ENCODE measurements at places on chromosomes 7 and 10.
A peak's percentile ranks its signal among the peaks of the same experiment; 100 is the strongest.

DNA sequence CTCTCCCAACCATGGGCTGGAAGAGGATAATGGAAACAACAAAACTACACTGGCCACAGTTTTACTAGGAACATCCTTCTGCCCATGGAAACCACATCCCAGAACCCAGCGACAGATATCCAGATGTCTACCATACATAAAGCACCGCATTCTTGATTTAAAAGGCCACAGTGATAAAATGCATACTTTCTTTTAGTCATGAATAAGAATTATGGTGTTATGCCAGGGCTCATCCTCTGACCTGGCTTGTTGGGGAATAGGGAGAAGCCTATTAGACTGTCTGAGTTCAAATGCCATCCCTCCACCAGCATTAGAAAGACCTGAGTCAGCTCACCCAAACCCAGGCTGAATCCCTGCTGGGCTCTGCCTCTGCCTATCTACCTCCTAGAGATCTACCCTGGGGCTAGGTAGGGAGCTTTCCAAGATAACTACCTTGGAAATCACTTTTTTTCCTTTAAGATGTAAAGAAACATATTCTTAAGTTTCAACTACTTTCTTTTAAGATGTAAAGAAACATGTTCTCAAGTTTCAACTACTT lies 5.2 kb downstream of the ABCA13 start:
- no peak for DNase-seq

- no peak for DNase-seq
Observed at GRCh38 chr7:125592331-125592730, 662.7 kb upstream of the POT1 start.

- DNase-seq = no peak
Observed at GRCh38 chr7:69193061-69193460, 405.2 kb upstream of the AUTS2 start.

- DNase-seq = no peak
Observed at GRCh38 chr7:30933124-30933974, 21.7 kb downstream of the AQP1 start.

- no peak for DNase-seq
Observed at GRCh38 chr10:62548686-62549085, 174.5 kb downstream of the ZNF365 start.

DNA sequence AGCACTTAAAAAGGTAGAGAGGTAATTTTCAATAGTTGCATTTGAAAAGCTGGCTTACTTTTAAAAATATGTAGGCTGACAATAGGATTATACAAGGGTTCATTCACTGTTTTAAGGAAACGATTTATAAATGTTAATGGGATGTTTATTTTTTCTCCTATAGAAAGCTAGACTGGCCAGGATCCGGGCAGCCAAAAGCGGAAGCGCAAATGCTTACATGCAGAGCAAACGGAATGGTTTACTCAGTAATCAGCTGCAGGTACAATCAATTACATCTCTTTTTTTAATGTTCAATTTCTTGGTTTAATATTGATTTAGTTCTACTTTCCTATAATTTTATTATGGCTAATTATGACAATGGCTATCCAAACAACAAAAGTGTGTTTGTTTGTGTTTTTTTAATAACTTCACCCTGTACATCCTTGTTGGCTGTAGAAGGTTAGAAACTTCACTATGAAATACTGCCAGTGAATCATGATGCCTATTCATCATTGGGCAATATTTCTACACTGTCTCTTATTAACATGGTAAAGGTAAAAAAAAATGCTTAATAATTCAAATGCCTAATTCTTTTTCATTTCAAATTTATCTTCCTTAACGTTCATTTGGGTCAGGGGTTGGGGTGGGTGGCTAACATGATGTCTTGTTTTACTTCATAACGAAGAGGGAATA lies 116.4 kb downstream of the TSPAN12 start:
- no peak for DNase-seq

DNA sequence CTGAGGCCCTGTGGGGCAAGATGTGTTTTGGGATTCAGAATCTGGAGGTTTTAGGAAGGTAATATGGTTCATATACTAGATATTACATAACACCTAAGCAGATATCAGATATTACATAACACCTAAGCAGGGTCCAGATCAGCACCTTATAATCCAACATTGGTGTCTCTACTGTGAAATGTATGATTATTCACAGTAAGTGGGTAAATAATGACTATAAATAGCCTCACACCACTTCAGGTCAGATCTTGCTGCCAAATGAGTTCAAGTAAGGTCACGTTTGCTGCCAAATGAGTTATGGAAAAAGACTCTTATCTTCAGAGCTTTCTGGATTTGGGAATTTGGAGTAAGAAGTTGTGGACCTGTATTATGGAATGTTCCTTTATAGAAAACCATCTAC lies 14.6 kb downstream of the ADRB1 start:
- DNase-seq = no peak

DNA sequence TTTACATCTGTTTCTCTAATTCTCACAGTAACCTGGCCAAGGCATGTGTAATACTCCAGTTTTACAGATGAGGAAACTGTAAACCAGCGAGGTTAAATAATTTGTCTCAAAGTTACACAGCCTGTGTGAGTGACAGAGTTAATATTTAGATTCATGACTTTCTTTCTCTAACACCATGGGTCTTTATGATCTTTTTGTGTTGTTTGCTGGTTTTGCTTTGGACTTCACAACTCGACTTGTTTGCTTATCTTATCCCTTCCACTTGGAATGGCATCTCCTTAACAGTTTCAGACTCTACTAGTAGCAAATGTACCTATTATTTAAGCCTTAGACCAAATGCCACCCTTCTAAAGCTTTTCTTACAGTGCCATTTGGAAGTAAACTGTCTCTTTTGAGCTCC lies 34.4 kb downstream of the MXI1 start:
- no peak for DNase-seq

GRCh38 chr10:102394801-102395399 lies 605 bp upstream of the NFKB2 start:
- DNase-seq = no peak

DNA sequence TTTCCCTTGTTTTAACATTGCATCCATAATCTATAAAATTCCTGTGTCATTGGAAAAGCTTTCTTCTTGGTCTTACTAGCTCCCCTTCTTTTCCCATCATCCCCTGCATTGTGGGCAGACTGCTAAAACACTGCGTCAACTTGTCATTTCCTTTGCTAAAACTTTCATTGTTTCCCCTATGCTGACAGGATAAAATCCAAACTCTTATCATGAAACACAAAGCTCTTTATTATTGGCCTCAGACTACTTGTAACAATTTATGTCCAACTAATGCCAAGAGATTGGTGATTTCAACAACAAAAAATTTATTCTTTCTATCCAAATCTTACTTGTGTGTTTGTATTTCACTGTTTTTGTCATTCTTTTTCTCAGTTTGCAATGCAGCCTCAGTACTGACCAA lies 339.1 kb downstream of the HGF start:
- DNase-seq = no peak

DNA sequence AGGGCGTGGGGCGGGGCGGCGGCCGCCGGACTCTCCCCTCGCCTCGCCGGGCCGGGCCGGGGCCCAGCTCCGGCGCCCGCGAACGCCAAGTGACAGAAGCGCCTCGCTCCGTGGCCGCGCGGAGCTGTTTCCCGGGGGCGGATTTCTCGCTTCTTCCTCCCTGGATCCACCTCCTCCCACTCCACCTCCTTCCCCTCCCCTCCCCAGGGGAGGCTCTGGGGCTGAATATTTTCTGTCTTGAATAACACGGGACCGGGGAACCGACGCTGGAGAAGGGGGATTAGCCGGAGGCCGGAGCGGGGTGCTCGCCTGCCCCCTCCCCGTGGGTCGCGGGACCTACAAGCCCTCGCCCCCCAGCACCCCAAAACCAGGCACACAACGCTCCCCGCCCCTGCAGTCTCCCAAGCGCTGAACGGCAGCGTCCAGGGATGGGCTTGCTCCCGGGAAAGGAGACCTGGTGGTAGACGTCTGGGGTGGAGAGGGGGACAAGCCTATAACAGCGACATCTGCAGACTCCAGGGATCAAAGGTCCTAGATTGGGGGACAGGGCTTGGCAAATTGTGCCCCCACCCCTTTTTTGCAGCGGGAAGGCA lies at the start of gene ARHGAP21:
Gene ARHGAP21 (minus strand): TSS at position 100 of the 593 bp plus-strand sequence. CDS start 1,988 bp downstream, outside the sequence.
- peak; percentile 86 for DNase-seq

- no peak for DNase-seq
Observed at GRCh38 chr7:2983586-2983985, 60.1 kb downstream of the CARD11 start.

- DNase-seq = no peak
Observed at GRCh38 chr10:100357059-100357858, 10.2 kb downstream of the SCD start.

DNA sequence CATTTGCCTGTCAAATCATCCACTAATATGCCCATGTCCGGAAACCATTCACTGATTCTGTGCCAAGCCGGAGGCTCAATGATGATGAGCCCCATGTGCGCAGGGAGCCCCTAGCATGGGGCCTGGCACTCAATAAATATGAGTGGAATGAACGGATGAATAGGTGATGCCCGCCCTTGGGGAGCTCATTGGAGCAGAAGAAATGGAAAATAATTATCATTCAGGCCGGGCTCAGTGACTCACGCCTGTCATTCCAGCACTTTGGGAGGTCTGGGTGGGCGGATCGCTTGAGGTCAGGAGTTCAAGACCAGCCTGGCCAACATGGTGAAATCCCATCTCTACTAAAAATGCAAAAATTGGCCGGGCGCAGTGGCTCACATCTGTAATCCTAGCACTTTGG lies 11.0 kb downstream of the RHBDD2 start:
- no peak for DNase-seq

DNA sequence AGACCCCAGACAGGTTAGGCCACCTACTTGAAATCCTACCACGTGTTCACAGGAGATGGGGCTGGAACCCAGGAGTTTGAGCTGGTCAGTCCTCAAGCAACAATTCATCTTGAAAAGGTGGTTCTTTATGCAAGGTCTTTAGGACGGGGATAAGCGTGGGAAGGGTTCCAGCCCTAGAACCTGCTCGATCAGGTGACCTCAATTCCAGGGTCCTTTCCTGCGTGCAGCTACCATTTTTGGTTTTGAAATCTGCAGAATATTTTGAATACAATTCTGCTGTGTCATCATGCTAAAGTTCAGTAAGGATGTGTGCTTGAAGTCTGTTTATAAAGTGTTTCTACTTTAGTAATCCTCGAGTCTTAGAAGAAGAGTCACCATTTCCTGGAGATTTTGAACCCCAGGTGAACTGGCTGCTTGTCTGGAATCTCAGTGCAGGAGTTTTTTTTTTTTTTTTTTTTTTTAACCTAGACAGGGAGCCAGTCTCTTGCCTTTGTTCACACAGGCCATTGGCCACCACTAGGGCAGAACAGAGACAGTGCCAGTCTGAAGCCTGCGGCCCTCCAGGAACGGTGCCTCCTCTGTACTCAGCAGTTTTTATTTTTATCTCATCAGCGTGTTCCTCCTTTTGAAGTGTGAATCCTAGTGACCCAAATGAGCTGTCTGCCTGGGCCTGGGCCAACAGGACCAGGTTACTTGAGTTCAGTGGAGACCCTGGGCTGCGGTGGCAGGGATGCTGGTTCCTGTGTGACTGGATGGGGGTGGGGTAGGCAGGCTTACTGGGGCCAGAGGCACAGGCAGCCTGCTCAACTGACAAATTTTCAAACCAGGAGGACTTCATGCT lies 54.6 kb downstream of the EEPD1 start:
- DNase-seq = peak; percentile 43

DNA sequence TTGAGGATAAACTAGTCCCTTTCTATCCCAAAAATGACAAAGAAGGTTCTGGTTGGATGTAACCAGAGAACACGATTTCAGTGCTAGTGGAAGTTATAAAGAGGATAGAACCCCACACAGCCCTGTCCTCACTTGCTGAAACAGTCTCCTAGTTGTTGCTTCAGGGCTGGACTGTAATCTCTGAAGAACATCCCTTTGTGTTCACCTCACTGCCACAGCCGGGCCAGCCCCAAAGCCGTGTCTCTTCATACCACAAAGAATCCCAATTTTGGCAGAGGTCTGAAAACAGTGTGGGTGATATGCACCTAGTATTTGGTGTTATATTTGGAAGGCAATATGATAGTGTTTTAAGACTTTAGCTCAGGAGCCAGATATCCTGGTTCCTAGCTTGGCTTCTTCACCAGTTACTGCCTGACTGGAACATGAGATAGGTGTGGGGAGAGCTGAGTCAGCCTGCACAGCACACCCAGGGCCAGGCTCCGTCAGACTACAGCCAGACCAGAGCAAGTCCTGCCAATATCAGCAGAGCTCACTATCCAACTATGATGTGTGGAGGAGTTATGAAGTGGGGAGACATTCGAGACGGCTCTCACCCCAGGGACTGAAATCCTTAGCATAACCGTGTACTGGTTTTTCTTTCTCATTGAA lies 21.2 kb downstream of the CYP3A4 start:
- DNase-seq = peak; percentile 75

DNA sequence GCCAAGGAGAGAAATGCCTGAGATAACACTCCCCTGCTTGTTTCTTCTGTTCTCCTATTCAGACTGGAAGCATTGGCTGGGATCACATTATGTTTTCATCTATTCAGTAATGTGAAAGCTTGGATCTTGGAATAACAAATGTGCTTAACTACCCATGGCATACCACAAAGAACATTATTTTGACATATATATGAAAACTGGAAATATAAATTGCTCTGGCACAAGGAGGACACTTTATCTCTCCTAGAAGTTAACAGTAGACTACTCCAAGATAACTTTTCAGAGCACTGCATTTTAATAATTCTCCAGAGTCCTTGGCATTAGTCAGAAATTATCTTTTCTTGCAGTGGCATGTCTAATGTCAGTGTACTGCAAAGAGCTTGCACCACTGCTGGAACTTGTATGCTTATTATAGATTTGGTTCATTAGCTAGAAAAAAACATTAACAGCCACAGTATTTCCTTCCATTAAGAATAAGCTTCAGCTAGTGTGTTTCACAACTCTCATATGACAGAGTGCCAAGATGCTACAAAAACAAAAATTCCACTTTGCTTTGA lies 169.3 kb upstream of the LRRN3 start:
- DNase-seq = no peak

DNA sequence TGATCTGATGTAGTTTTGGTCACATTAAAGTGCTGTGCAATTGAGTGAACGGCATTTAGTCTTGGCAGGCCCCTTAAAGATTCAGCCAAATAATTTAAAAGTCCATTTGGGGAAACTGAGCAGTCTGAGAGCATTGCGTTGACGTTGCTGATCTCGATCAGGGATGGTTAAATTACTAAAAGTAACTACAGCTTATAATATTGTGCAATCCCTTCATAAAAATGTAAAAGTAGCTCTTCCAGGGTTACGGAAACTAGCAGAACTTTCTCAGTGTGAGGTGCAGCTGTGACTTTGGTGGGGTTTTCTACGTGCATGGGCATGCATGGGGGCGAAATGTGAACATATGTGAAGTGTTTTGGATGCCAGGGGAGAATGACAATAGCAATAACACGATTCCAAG lies 184.5 kb upstream of the RNF32 start:
- DNase-seq = no peak

- DNase-seq = no peak
Observed at GRCh38 chr7:80151274-80151665, 16.6 kb downstream of the GNAI1 start.

DNA sequence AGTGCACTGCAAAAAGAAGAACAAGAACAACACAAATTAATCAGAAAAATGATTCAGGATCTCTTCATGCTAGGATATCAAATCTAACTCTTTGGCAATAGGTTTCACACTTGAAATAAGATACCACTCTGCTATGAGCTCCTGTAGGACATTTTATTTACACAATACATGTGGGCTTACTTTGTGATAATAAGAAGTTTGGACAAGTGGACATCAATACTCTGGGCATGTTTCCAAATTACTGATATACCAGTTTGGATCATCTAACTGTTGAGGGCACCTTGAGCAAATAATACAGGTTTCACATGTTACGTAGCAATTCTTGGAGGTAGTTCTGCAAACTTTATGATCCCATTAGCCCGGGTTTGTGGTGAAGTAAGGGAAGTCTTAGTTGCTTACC lies 59.8 kb downstream of the CPVL start:
- no peak for DNase-seq
